NCI-H2171 (cell line): ENCODE measurements at places on chromosomes 13 and 19.

- DNase-seq, result no peak
Measured at GRCh38 chr13:25756912-25757311, 294.9 kb downstream of the SHISA2 start.

DNA sequence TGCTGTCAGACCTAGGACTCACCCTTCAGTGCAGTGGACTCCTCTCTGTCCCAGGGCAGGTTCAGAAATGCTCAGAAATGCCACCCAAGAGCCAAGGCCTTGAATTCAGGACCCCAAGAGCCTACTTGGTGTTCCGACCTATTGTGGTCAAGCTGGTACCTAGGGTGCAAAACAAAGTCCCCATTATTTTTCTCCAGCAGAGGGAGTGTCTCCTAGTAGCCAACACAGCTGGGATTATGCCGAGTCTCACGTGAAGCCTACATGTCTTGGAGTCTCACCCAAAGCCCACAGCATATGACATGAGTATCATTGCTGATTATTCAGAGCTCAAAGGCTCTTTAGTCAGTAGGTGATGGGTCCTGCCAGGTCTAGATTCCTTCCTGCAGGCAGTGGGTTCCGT is 671.1 kb upstream of the SPRY2 start:
- no peak for DNase-seq

GRCh38 chr19:19212916-19213315 is 1.2 kb downstream of the NCAN start:
- no peak for DNase-seq

GRCh38 chr19:17303940-17304267 is 679 bp upstream of the ABHD8 start:
- DNase-seq, result no peak

- no peak for DNase-seq
Measured at GRCh38 chr13:75740031-75740430, 103.9 kb downstream of the LMO7 start.

DNA sequence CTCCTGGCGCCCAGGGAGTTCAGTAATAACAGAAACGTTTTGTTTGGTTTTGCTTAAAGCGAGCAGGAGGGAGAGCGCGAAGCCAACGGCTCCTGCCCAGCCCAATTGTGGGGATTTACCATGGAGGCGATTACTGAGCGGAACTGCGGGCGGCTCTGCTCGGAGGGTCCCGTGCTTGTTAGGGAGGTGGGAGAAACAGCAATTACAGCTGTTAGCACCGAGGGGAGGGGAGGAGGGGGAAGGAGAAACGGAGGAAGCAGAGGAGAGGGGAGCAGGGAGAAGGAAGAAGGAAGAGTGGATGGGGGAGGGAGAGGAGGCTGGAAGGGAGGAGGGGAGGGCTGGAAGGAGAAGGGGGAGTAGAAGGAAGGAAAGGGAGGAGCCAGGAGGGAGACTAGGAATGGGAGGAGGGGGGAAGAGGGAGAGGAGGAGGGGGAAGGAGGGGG is 7.7 kb upstream of the ONECUT3 start:
- no peak for DNase-seq

DNA sequence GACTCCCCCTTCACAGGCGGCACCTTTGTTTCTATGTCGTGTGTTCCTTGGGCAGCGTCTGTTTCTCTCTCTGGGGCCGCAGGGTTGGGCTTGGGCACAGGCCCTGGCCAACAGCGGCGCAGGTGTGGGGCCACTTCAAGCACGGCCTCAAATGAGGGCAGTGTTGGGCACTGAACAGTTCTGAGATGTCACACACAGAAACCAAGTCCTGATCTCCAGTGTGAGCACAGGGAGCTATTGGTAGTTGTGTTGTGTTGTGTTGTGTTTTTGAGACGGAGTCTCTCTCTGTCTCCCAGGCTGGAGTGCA is 42.7 kb downstream of the GATAD2A start:
- DNase-seq, result no peak

DNA sequence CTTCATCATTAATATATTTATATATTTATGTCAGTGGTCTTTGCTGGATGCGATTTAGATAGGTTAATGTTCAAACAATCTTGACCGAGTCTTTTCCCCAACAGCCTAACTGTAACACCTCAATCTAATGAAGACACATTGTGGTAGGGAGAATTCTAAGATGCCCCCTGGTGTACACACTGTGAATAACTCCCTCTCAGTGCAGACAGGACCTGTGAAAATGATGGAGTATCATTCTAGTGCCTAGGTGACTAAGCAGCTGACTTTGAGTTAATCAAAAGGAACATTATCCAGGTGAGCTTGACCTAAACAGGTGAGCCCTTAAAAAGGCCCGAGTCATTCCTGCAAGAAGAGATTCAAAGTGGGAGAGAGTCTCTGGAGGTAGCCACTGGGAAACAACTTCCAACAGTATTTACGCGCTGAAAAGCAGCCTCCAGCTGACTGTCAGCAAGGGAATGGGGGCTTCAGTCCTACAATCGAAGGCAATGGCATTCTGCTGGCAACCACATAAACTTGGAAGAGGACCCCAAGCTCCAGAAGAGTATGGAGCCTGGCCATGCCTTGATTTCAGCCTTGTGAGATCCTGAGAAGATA is 28.0 kb upstream of the KBTBD7 start:
- DNase-seq, result no peak

DNA sequence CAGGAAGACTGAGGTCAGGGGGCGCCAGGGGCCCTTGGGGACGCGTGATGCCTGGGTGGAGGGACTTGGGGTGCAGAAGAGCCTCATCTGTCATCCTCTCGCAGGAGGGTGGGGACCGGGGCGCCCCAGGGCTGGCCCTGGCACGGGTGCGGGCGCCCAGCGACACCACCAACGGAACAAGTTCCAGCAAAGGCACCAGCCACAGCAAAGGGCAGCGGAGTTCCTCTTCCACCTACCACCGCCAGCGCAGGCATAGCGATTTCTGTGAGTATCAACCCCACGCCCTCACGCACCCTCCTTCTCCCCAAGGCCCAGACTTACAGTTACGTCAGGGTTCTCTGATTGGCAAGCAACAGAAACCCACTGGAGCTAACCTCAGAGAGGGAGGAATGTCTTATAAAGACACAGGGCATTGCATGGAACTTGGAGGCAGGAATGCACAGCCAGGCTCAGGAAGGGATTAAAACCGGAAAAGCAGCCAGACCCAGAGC is 29.4 kb downstream of the MARK4 start:
- no peak for DNase-seq

DNA sequence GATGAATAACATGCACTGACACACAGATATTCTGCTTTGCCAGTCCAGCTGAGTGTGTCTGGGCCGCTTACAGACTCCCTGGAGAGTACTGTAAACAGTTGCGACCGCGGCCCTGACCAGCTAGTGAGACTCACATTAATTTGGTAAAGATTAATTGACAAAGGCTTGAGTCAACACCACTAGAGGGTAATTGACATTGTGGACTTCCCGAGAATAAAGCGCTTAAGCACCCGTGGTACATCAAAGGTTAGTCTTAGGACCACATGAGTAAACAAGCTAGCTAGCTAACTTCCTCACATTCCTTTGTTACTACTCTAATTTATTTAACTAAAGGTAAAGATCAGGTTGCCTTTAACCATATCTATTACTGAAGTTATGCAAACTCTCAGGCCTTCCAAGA is 624.4 kb upstream of the ARGLU1 start:
- no peak for DNase-seq

GRCh38 chr19:48817585-48818124 is 6.8 kb upstream of the BCAT2 start:
- no peak for DNase-seq

DNA sequence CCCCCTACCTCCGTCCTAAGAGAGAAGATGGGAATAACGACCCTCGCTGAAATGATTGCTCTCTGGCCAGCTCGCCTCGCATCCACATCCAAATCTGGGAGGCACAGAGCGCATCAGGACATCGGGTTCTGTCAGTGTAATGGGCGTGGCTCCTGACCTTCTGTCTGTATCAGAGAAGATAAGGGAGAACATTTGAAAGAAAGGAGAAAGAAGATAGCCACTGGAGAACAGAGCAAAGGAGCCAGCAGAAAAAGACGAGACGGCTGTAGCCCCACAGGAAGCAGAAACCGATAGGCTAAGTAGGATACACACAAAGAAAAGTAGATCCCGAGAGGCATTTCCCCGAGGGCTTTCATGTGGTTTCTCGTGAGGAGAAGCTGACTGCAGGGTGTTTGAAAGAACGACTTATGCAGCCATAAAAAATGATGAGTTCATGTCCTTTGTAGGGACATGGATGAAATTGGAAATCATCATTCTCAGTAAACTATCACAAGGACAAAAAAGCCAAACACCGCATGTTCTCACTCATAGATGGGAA is 14.0 kb upstream of the GJB2 start:
- DNase-seq, result no peak

GRCh38 chr13:110914081-110914330 is 863 bp downstream of the ANKRD10 start:
- DNase-seq, result peak; percentile 23

DNA sequence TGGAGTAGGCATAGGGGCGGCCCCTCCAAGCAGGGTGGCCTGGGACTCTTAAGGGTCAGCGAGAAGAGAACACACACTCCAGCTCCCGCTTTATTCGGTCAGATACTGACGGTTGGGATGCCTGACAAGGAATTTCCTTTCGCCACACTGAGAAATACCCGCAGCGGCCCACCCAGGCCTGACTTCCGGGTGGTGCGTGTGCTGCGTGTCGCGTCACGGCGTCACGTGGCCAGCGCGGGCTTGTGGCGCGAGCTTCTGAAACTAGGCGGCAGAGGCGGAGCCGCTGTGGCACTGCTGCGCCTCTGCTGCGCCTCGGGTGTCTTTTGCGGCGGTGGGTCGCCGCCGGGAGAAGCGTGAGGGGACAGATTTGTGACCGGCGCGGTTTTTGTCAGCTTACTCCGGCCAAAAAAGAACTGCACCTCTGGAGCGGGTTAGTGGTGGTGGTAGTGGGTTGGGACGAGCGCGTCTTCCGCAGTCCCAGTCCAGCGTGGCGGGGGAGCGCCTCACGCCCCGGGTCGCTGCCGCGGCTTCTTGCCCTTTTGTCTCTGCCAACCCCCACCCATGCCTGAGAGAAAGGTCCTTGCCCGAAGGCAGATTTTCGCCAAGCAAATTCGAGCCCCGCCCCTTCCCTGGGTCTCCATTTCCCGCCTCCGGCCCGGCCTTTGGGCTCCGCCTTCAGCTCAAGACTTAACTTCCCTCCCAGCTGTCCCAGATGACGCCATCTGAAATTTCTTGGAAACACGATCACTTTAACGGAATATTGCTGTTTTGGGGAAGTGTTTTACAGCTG is at the start of the genes BRCA2 and ZAR1L:
Gene BRCA2, plus strand, starts transcription at position 271 of the 790 bp plus-strand sequence. CDS start 953 bp downstream, outside the sequence.
Gene ZAR1L, minus strand, starts transcription at position 126 of the 790 bp plus-strand sequence. CDS start 3,438 bp downstream, outside the sequence.
- peak; percentile 65 for DNase-seq

GRCh38 chr19:4177146-4177545 is 5.2 kb downstream of the SIRT6 start:
- DNase-seq, result no peak

DNA sequence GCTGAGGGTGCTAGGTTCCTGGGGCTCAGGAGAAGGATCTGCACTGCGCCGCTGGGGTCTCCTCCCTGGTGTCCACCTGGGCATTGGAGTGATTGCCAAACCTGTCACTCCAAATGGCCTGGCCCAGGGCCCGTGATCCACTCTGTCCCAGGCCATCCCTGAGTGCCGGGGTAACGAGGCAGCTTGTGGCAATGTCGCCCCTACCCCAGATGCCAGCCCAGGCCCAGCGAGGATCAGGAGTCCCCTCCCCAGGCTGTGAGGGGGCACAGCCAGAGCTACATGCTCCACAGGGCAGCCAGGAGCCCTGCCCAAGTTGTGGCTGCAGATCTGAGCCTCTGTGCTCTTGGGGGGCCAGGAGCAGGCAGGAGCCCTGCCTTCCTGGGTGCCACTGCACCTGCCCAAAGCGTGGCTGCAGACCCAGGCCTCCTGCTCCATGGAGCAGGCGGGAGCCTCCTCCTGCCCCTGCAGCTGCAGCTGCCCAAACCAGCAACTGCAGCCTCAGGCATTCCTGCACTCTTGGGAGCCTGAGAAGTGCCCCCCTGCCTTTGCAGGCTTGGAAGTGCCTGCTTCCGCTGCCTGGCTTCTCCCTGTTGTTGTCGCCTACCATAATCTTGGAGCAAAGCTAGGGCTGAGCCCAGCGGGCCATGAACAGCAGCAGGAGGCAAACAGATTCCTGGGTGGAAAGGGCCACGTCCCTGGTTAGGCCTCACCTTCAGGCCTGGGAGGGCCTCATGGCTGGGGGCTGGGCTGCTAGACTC is 4.6 kb downstream of the IGFL4 start:
- no peak for DNase-seq

GRCh38 chr19:3080286-3080685 is 13.9 kb upstream of the GNA11 start:
- no peak for DNase-seq

DNA sequence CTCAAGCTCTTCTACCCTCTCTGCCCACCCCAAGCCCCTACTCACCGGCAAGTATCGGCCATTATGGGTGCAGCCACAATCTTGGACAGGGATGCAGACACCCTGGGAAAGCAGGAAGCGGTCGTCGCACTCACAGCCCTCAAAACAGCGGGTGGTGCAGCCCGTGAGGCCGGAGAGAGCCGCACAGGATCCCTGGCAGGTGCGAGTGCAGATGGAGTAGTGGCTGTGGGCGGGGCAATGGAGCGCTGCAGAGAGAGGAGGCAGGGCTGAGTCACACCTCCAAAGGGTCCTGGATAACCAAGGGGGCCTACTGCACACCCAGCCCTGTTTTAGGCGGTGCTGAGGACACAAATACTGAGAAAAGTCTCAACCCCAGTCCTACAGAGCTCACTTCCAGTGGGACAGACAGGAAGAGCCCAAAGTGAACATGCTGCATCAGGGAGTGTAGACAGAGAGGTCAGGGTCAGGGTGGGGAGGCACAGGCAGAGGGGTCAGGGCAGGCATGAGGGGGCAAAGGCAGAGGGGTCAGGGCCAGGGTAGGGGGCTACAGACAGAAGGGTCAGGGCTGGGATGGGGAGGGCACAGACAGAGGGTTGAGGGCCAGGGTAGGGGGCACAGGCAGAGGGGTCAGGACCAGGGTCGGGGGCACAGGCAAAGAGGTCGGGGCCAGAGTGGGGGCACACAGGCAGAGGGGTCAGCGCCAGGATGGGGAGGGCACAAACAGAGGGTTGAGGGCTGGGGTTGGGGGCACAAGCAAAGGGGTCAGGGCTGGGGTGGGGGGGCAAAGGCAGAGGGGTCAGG is 24.2 kb upstream of the FBL start:
- DNase-seq, result peak; percentile 77

DNA sequence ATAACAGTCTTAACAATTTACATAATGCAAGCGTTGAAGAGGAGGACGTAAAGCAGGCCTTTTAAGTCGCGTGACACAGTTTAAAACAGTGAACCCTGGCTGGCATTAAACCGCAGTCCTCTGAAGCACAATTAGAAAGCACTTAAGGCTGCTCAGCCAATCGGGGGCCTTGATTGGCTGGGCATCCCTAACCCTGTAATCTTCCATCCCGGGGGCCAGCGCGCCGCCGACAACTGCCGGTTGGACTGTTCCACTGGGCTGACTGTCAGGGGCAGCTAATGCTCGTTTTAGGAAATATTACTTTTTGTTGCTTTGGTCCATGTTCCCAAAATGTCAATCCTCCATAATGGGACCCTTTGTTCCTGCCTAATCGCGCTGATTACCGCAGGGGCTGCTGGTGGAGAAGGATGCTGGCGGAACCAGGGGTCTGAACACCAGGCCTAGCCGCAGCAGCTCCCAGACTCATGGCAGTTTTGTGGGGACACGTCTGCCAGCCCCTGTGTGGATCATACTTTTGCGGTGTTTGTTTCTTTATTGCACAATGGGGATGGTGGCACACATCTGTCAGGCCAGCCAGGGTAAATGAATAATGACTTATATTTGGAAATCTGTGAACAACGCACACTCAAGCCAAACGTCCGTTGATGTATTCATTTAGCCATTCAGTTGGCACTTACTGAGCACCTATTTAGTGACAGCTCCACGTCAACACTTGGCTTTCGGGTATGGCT is 127.1 kb upstream of the SPACA7 start:
- no peak for DNase-seq

GRCh38 chr19:45115809-45116615 is 23.0 kb downstream of the PPP1R37 start:
- peak; percentile 93 for DNase-seq
